Heart right ventricle (tissue), 16 donors: ENCODE measurements at places on chromosomes 12 and 14.

- no peak for DNase-seq
These were observed 16.1 kb upstream of the KRT8 start for GRCh38 chr12:52920937-52921336.

- no peak for DNase-seq
These were observed 11.2 kb downstream of the HECTD4 start for GRCh38 chr12:112370868-112371510.

- peak; percentile 56 for DNase-seq
These were observed at the start of gene SELPLG for GRCh38 chr12:108633534-108634248. Gene SELPLG (minus strand): TSS chr12:108633894. CDS start chr12:108624307, 9,587 bp downstream.

GRCh38 chr12:26185532-26186320, 9.6 kb upstream of the SSPN start:
- no peak for DNase-seq

DNA sequence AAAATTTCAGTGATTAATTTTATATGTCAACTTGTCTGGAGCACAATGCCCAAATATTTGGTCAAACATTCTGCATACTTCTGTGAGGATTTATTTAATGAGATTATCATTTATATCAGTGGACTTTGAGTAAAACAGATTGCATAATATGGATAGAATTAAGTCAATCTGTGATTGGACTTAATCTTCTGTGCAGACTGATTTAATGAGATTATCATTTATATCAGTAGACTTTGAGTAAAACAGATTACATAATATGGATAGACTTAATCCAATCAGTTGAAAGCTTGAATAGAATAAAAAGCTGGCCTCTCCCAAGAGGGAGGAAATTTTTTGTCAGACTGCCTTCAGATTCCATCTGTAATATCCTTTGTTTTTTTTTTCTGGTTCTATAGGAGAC, 1413.2 kb downstream of the LRFN5 start:
- DNase-seq, result no peak

- no peak for DNase-seq
These were observed 307.3 kb downstream of the EGLN3 start for GRCh38 chr14:33643426-33644181.

DNA sequence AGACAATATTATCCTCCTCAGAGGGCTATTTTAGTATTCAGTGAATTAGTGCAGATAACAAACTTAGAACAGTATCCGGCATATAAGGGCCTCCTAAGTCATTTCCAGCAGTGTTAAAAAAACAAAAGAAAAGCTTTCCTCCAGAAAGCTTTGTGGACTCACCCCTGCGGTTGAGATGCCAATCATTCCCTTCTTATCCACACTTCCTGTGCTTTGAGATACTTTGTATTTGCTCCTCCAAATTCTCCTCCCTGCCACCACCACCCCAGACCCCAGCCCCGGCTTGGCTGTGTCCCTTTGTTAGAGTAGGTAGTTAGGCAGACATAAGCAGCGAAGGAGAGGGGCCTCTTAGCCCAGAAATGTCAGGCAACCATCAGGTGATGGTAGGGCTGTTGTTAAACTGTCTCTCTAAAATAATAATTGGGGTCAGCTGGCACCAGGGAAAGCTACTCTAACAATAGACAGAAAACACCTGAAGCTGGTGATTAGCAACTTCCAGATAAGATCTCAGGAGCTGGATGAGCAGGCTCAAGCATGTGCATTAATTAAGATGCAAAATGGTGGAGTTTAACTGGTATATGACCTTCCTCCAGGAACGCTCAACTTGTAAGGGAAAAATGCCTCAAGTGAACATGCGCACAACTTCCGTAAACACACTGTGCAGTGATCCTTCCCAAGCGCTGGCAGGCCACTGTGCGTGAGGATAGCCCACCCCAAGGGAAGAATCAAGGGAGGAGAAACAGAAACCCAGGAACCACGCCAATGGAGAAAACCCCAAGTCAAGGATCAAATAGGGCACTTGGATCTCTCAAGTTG, 152.1 kb upstream of the EEA1 start:
- DNase-seq, result no peak

- no peak for DNase-seq
These were observed 1.0 kb upstream of the KDM2B start for GRCh38 chr12:121581686-121582429.

GRCh38 chr12:4490973-4491372, 45.4 kb upstream of the FGF6 start:
- no peak for DNase-seq

DNA sequence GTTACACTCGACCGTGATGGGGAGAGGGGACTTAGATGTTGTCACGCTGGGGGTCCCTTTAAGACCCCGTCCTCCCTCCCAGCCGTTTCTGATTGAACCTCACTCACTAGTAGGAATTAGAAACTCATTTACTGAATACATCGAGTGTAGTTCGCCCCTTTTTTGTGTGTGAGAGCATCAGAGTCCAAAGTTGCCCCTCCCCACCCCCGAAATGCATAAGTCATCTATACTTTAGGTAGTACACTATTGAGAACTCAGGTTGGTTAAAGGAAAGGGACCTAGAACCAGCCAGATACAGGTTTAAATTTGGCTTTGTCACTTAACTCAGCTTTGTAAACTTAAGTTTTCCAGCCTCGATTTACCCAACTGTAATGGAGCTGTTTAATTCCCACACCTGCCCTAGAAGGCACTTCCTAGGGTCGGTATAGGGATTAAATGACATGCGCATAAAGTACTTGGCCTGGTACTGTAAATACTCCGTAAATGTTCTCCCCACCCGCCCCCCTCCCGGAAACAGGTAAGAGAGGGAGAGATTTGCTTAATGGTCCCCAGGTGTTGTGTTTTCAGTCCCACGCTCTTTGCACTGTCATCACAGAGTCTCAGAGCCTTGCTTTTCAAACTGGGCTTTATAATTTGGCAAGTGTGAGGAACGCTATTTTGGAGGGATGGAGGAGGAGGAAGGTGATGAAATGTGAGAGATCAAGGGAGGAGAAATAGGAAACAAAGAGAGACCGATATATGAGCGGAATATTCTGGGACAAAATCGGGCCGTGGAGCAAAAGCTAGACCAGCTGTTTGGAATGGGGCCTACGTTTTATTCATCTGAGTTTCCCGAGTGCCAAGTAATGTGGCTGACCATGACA, 897 bp downstream of the SUDS3 start:
- no peak for DNase-seq

DNA sequence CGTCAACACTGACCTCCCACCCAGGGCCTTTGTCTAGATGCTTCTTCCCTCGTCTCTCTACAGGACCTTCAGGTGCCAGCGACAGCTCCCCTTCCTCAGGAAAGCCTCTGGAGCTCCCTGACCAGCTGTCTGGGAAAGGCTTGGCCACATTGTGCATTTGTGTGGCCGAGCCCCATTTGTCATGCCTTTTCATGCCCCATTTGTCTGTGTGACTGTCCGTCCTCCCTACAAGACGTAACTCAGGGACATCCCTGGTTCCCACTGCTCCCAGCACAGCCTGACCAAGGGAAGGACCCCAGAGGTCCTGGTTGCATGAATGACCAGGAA, 23.8 kb downstream of the ZFYVE21 start:
- no peak for DNase-seq

DNA sequence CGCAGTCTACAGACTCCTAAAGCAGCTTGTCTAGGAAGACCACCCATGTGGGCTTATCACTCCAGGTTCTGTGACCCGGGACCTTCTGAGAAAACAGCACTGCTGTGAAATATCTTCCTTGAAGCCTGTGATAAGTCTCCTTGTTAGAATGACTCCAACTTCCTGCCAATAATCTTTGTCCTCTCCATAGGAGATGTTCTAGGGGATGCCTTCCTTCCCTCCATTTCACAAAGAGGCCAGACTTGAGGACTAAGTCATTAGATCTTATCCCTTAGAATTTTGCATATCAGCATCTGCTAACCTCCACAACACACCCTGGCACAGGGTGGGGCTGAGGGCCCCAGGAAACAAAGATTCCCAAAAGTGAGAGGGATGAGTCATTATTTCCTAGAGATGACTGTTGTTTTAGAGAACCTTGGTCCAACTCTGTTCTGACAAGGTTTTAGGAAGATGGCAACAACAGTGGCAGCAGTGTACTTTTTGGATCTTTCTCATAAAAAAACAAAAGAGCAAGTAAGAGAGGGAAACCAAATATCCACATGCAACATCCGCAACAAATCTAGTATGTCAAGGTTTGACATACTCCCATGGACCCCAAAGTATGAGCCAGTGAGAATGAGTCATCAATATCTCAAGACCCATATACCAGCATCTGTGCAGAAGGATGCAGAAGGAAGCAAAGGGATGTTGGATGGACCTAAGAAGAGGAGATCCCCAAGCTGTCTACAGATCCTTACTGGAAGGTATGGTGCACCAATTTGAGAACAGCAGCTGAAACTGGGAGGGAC, 6.0 kb downstream of the LTB4R start:
- no peak for DNase-seq

GRCh38 chr12:125081427-125081826, 16.2 kb downstream of the AACS start:
- DNase-seq, result no peak

- no peak for DNase-seq
These were observed 62.7 kb downstream of the ERH start for GRCh38 chr14:69335371-69335771.

DNA sequence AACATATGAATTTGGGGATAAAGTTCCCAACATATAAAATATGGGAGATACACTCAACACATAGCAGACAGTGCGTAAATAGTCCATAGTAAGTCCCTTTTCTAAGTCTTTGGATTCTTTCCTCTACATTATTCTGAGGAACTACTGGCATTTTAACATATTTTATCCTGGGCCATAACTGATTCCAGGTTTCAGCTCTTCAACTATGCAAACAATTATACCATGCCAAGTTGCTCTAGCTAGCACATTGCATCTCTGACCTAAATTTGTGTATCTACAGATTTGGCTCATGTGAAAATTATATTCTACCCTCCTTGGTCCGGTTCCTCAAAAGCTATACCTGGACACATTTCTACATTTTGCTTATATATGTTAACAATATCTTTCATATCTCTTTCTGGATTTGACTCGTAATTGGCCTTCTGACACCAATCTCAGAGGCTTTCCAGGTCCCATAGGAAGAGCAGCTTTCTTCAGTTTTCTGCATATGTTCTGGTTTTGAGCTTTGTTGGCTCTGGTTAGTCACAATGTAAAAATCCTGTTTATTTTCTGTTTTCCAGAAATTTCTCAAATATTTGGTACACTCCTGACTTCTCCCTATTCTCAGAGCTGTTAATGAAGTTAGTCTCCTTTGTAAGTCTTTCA, 305.4 kb downstream of the BMP4 start:
- DNase-seq, result no peak

DNA sequence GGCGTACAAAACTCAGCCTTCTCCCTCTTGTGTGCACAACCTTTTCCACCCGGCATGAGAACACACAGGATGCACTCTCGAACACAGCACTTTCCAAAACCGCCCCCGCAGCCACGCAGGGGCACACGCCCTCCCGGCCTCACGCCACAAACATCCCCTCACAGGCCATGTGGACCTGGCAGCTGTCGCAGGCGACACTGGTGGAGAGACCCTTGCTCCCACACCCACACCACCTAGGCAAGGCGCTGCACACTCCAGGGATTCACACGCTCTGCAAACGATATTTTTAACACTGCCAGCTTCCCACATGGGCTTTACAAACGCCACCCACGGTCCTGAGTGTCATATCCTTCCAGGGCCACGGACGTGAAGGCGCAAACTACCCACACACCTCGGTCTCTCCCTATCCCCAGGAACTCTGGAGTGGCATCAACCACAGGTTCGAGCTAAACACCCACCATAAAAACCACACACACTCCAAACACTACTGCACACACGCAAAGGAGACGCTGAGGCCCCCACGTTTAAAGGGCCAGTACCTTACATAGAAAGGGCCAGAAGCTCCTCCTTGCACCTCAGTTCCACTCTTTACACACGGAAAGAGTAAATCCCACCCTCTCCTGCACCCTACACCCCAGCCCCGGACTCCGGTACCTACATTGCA, 12.4 kb upstream of the ITGB7 start:
- DNase-seq, result peak; percentile 61

- DNase-seq, result no peak
These were observed 19.0 kb upstream of the MSRB3 start for GRCh38 chr12:65259501-65259900.

DNA sequence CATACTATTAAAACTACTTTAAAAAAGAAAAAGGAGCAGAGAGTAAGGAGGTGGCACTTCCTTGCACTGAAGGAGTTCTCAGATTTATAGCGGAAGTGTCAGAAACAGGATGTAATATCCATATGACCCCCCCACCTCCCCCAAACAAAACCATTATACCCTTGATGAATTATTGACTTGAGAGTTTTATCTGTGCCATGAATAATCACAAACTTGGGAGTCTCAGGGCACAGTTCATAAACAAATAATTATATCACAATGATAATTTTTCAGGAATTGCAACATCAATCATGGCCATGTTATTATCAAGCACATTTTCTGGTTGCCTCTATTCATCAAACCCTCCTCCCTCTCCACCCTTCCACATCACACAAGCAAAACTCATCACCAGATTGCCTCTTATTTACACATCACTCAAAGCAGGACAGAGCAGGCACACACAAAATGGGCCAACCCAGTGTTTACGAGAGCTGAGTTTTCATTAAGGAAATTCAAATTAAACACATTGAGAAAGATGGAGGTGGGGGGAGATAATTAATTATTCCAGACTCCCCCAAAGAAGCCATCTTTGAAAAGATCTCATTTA, 141.4 kb downstream of the EGLN3 start:
- no peak for DNase-seq

- DNase-seq, result no peak
These were observed 41.6 kb downstream of the CHST11 start for GRCh38 chr12:104498211-104498801.

DNA sequence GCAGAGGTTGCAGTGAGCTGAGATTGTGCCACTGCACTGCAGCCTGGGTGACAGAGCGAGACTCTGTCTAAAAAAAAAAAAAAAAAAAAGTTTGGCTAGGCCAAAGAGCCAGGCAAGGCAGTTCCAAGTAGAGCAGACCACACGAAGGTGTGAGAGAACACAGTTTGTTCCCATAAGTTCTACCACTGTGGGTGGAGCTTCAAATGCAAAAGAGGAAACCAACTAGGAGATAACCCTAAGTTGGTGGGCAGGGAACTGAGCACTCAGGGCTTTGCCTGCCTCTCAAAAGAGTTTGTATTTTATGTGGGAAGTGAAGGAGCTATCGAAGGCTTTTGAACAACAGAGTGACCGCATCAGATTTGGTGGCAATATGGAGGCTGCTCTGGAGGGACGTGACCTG, 15.1 kb downstream of the SOCS2 start:
- no peak for DNase-seq
